ENCODE measurements at places on chromosomes 12 and 14.

DNA sequence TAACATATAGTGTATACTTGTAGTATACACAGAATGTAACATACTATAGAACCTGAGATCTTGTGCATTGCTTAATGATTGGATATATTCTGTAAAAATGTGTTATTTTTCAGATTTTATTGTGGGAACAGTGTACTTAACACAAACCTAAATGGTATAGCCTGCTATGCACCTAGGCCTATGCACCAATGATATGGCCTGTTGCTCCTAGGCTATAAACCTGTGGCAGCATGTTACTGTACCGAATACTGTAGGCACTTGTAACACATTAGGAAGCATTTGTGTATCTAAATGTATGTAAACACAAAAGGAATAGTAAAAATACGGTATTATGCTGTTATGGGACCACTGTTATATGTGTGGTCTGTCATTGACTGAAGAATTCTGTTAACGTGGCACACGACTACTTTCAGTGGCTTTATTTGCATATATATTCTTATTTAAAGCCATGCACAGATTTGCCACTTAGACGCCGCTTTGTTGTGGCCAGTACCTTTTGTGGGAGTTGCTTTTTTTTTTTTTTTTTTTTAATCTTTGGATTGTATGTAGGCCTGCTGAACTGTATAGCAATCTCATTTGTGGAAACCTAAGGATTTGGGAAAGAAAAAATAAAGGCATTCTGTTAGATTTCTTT, 7.4 kb downstream of the PAPOLA start:
- DNase-seq: no peak

DNA sequence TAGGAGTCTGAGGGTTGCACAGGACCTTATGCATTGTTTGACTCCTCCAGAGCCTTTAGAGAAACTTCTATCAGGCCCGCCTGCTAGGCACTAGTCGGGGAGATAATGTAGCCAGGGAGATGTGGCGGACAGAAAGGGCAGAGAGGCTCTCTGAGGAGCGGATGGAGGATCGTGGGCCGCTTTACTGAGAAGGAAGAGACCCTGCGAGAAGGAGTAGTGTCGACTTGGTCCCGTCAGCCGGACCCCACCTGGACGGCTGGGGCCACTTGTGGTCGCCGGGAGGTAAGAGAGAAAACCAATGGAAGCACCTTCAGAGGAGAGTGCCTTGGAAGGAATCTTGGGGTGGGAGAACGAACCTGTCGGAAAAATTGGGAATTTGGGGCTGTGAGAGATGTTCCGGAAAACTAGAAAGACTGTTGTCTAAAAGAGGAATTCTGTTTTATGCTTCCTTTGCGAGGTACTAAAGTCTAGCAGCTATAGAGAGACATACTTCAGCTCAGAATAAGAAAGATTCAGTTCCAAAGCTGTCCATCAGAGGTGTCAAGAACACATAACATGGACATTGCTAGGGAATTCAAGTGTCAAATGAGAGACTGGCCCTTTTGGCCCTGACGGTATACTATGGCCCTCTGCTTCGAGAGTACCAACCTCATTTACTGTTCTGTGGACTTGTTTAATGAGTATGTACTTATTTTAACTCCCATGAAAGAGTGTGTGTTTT, 660 bp upstream of the MCRS1 start:
- DNase-seq: no peak

DNA sequence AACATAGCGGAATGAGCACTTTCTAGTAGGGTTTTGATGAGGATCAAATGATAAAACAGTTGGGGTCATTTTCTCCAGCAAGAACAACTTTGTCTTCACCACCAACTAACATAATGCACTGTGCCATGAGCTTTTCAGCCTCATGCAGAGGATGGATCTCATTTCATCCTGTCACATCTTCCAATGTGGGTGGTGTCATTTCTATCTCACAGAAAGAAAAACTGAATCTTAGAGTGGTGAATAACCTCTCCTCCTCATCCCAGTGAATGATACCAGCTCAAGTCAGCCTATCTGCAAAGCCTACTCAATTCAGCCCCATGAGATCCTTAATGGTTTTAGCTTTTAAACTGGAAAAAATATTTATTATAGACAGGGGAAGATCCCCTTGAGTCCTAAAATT, 1147.2 kb downstream of the VRK1 start:
- no peak for DNase-seq

GRCh38 chr14:103539056-103539825, 10.2 kb downstream of the TRMT61A start:
- DNase-seq: no peak

DNA sequence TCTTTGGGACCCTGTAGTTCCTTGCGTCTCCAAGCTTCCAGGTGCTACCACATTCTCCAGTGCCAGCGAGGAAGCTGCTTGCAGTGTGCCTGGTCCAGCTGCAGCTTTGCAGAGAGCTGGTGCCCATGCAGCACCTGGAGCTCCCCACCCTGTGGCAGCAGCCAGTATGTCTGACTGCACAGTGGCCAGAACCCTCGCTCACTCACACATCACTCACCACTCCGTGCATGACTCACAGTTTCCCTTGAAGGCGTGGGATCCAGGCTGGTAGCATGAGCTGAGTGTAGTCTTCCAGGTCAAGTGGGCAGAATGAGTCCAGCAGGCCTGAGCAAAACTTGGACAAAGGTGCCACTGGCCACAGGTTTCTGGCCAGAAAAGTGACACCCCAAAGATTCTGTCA, 33.6 kb downstream of the SDR9C7 start:
- DNase-seq: no peak

DNA sequence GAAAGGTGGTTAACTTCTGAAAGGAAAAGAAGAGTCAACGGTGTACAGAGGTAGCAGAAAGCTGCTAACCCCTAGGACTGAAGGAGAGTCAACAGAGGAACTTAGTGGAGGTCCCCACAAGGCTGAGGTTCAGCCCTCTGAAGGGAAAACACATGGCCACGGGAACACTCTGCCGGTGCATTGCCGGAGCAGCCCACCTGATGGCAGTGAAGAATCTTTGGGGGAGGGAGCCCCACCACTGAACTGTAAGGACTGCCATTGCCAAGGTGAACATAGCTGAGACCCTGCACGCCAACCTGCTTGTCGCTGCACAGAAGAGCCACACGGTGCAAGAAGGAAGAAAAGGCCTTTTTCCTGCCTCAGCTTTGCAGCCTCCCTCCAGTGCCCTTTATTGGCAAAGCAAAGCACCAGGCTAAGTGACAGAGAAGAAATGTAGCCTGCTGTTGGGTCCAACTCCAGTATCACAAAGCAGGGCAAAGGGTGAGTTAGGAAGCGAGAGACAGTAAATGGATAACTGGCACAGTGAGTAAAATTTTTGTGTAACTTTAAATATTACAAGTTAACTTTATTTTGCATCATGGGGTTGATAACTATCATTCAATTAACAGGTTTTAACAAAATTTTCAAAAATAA, 76.9 kb downstream of the LIN52 start:
- DNase-seq: no peak

DNA sequence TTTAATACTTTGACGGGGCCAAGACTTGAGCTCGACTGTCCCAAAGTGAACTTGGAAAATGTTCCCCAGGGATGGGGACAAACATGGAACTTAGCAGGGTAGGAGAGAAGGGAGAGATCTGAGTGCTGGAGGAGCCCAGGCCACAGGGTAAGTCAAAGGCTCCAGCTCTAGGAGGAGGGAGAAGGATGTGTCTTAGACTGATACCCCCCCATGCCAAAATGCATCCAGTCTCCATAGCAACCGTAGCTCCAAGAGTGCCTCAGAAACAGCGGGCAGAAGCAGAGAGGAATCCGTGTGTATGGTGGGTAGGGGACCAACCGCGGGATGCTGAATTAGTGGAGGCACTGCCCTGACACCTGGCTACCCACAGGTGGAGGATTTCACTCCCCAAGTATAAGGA, 845 bp upstream of the AGAP2 start:
- DNase-seq: no peak

- no peak for DNase-seq
Observed at GRCh38 chr12:53951577-53952334, 2.9 kb upstream of the HOXC12 start.

- no peak for DNase-seq
Observed at GRCh38 chr12:81888106-81888740, 129.1 kb upstream of the PPFIA2 start.

- no peak for DNase-seq
Observed at GRCh38 chr12:45644541-45644940, 85.0 kb upstream of the ARID2 start.

DNA sequence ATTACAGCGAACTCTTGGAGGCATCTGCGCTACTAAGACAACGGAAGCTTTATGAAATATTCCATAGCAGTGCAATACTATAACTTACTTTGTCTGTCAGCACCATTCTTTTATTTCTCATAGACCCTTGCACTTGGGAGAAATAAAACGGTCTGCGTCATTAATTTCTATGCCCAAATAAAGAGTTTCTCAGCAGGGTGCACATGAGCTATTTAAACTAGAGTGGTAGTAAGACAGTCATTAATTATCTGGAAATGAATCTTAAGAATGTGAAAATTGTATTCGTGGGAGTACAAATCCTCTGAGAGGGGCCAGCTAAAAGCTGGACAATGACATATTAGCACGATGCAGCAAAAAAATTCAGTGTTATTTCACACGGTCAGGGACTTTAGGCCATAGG, 903.4 kb upstream of the FOXG1 start:
- DNase-seq: no peak

DNA sequence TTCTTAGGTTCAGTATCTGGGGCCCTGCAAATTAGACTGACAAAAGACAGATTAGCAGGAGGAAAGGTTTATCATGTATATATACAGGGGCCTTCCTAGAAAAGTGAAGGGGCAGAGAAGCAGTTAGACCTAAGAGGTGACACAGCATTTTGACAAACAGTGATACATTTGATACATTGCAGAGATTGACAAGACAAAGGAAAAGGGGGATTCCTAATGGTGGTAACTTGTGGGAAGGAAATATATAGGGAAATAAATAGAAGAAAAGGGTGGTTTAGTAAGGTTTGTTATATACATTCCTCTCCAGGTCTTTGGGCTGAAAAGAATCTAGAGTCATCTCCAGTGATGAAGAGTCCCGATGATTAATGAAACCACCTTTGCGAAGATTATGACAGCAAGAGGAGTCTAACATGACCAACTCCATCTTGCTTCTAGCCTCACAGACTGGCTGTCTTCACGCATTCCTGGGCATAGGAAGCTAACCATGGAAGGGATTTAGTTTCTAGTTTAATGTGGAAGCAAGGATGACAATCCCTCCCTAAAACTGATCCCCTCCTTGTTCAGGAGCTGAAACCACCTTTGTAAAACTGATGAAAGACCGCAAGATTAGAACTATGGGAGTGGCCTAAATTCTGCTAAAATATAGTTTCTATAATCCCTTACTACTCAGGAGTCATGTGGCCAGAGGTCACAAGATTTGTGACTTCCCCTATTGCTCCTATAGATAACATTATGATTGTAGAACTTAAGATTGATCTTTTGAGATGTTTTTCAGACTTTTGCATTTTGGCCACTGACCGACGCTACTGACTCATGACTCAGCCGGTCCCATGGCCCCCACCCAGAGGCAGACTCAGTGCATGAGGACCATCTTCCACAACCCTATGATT, 31.1 kb upstream of the CPM start:
- DNase-seq: no peak

Data from right renal pelvis (tissue), 4 donors.